HL-60 (cell line): ENCODE measurements at places on chromosomes 6 and 20.

GRCh38 chr6:36650848-36651478, 27.6 kb upstream of the CDKN1A start:
- DNase-seq, result peak; percentile 40

- DNase-seq, result no peak
Observed at GRCh38 chr20:36315545-36316351, 9.6 kb downstream of the DLGAP4 start.

DNA sequence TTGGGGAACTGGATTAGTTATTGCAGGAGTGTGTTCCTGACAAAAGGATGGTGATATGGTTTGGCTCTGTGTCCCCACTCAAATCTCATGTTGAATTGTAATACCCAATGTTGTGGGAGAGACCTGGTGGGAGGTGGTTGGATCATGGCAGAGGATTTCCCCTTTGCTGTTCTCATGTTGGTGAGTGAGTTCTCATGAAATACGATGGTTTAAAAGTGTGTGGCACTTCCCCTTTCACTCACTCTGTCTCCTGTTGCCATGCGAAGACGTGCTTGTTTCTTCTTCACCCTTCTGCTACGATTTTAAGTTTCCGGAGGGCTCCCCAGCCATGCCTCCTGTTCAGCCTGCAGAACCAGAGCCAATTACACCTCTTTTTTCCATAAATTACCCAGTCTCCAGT, 16.2 kb upstream of the TREM1 start:
- peak; percentile 65 for DNase-seq

DNA sequence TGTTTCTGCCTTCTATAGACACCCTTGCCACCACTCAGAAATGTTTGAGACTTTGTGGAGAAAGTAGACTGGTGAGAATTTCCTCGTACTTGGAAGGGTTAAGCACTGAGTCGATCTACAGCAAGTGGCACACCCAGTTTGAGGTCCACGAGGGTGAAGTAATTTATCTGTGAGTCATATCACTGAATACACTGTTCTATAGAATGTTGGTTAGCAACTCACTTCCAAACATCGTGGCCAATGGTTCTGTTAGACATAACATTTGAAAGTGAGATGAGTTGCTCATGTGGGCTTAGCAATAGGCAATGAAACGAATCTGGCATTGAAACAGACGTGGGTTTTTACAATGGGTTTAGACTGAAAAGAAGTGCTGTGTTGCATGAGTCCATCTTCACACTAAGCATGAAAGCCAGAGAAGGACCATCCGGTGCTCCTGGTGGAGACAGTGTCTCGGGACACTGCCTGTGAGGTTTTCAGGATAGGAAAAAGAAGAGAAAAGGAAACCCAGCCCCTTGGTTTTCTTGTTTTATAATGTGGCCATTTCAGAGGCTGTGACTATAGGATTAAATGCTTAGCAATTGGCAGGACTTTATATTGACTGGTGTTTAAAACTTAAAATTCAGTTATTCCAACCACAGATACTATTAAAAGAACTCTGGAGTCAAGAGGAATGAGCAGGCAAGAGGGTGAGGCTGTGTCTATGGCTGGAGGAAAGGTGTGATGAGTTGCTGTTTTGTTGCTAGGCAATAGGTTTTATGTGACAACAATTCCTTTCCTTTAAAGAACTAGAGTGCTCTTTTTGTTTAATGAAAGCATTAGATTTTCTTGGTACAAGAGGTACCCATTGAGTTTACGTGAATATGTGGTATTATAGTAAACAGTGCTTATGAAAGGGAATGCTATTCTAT, 31.0 kb upstream of the EZR start:
- peak; percentile 35 for DNase-seq

DNA sequence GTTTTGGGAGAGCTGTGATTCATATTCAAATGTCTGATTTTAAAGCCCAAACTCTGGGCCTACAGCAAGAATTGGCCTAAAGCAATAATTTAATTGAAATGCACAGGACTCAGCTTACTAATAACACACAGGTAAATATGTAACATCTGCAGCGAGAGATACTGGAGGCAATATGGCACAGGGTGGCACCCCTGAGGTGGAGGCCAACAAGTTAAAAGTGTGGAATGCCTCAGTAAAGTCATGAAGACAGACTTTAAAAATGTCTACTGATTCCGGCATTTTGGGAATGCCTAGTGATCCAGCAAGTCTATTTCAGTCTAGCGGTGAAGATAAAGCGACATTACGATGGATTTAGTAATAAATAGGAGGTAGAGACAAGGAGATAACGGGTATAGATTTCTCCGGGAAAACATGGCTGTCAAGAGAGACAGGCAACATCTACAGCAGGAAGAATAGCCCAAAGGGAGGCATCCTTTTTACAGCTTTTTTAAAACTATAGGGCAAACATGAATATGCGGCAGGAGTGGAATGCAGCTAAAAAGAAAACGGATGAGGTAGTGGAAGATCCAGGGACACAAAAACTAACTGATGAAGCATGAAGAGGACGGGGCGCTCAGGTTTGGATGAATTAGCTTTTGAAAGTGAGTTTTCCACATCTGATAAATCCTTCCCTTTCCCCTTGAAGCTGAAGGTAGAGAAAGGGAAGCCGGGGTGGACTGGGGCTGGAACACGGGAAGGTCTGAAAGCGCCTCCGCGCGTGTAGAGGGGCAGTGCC, 1.2 kb downstream of the NANP start:
- DNase-seq, result no peak

- DNase-seq, result no peak
Observed at GRCh38 chr20:28616354-28616753, 2641.1 kb upstream of the DEFB115 start.

GRCh38 chr6:81138236-81138635, 614.2 kb downstream of the TENT5A start:
- DNase-seq, result no peak

DNA sequence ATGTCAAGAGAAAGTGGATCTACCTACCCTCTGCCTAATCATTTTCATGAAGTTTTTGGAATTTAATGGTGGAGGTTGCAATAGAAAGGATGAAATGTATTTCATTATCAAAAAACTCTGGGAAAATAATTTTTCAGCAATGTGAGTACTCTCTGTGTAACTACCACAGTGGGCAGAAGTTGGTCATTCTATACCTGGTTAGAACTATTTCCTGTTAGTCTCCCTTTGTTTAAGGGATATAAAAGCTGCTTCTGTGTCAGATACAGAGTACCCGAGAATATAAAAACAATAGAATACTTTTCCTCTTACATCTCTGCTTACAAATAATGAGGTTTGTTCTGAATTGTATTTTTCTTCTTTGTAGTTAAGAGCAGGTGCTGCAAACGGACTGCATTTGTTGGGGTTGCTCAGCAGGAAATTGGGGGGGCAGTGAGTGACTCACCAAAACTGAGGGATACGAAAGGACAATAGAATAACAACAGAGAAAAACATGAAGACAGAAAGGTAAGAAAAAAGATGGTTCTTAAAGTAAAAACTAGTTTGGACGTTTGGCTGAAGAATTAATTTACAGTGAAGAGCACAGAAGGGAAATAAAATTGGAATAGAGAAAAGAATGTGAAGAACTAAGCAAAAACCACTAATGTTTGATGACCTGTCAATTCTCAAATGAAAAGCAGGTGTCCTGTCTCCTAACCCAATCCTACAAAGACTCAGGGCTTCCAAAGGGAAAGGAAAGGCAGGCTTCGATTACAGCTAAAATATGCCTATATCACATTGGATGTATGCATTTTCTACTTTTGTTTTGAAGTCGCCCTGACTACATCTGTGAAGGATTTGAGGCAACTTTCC, 703.1 kb downstream of the RFPL4B start:
- DNase-seq, result no peak

GRCh38 chr6:117194978-117195377, 70.4 kb upstream of the VGLL2 start:
- no peak for DNase-seq

GRCh38 chr20:13278812-13279570, 57.9 kb downstream of the ISM1 start:
- no peak for DNase-seq

GRCh38 chr6:117495869-117496268, 13.4 kb downstream of the DCBLD1 start:
- no peak for DNase-seq

- no peak for DNase-seq
Observed at GRCh38 chr6:163335671-163336545, 78.6 kb upstream of the QKI start.

- DNase-seq, result no peak
Observed at GRCh38 chr6:54206510-54206909, 95.3 kb downstream of the MLIP start.

GRCh38 chr6:164069350-164069990, 655.0 kb downstream of the QKI start:
- DNase-seq, result no peak

- no peak for DNase-seq
Observed at GRCh38 chr6:34523441-34524206, 32.5 kb downstream of the SPDEF start.

GRCh38 chr6:123030282-123030681, 34.2 kb downstream of the CLVS2 start:
- DNase-seq, result no peak

DNA sequence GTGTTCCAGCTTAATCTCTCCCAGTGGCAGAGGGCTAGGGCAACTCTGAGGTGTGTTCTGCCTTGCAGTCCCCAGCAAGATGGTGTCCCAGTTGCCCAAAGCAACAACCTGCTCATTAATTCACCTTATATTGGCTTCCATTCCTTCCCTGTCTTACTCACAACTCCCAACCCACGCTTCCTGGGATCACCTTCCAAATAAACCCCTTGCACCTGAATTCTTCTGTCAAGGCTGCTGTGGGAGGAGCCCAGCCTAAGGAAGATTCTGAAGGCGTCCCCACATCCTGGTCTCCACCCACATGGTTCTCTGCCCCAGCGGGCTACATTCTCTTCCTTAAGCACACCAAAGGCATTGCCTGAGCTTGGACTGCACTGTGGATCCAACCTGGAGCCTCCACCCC, 116.6 kb upstream of the MAFB start:
- no peak for DNase-seq

DNA sequence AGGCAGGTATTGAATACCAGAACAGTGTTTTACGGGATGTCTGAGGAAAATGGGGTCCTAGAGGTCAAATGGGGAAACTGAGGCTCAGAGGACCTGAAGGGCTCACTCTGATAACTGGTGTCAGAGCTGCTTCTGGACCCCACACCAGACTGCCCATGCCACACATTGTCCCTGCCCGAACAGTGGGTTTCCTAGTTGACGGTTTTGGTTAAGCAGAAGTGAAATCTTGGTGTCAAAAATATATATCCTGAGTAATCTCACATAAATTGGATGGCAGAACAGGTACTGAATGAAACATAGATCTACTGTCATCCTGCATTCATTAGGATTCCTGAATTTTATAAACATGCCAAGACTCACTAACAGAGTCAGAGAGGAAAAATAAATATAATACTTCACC, 16.3 kb downstream of the NOX3 start:
- DNase-seq, result no peak

DNA sequence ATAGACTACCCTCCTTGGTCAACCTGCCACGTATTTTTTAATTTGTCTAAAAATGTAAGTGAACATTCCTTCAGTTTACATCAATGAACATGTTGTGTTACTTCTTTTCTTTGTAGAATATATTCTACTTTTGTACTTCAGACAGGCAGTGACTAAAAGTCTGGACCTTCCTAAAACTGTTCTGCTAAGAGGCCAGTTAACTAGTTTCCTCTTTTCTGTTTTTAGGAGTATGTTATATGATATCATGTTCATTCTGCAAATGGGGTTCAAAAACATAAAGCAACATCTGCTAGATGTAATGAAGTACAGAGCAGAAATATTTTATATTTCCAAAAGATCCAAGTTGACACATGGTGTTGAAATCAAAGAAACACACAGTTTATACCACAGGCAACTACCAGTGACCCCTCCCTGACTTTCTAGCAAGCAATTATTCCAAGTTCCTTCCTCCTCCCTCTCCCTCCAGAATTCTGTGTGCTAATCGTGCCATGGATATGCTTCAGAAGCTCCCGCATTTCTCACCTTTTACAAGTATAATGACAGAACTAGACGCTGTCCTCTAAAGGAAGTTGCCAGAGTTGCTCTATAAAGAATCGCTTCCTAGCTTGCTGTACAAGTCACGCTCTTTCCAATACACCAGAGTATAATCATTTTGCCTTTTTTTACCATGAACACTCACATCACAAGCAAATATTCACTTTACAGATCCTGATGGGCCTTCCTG, 64.7 kb downstream of the ARHGAP18 start:
- DNase-seq, result no peak

DNA sequence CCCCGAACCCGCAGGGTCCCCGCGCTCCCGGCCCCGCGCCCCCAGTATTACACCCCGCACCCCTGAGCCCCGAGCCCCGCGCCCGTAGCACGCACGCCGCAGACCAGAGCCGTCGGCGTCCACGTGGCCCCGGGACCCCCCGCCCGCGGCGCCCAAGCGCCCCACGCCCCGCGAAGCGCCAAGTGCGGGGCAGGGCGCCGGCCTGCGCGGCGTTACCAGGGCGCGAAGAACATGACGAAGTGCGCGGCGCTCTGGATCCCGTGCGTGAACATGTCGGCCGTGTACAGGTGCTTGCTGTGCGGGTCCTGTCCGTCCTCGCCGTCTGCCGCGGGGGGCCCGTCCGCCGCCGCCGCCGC, 312 bp downstream of the TXNDC5 start:
- peak; percentile 36 for DNase-seq

GRCh38 chr20:46215913-46216707, 92.2 kb downstream of the CDH22 start:
- no peak for DNase-seq

DNA sequence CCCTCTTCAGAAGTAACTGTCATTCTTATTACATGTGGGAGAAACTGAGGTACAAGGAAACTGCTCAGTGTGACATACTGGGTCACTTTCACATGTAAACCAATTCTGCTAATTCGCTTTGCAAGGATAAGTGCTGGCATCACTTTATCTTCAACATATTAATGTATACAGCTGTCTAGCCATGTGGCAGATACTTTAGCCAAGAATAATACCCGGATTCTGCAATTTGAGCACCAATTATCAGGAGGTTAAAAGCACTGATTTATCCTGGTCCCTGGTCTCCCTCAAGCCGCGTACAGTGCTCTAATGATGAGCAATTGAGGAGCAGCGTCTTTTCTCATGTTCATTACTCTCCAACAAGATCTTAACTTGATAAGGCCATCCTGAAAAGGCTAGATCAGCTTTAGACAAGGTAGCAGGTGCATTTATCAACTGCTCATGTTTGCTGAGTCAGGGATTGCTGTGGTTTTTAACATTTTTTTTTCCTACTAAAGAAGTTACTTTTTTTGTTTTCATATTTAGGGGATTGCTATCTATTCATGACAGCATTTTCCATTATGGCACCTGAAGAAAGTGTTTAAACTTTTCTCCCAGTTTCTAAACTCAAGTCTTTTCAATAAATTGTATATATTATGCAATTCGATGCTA, 1066.3 kb upstream of the MAP3K7 start:
- no peak for DNase-seq

DNA sequence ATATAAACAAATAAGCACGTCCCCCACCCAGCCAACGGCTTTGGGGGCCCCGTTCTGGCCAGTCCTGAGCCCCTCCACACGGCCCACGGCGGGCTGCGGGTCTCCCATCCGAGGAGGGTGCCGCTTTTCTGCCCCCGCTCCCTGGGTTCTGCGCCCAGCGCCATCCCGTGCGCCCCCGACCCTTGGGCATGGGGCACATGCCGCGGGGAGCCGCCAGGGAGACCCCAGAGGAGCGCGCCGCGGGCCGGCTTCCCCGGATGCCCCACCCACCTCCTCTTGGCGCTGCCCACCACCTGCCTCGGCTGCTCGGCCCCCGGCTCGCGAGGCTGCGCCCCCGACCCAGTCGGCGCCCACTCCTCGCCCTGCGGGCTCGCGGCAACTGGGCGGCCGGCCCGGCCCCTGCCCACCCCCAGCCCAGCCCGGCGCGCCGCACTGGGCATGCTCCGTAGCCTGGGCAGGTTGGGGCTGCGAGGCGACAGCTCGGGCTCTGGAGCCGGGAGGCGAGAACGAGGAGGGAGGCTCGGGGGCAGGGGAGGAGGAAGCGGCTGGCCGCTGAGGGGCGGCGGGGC, 570 bp upstream of the PLCB4 start:
- DNase-seq, result no peak
